Stimulated activated CD8-positive, alpha-beta memory T cell treated with anti-CD3 and anti-CD28 coated beads, Interleukin-4, amount 100 ng/mL, for 4 hours (primary cell): ENCODE measurements at places on chromosomes 1 and 21.

DNA sequence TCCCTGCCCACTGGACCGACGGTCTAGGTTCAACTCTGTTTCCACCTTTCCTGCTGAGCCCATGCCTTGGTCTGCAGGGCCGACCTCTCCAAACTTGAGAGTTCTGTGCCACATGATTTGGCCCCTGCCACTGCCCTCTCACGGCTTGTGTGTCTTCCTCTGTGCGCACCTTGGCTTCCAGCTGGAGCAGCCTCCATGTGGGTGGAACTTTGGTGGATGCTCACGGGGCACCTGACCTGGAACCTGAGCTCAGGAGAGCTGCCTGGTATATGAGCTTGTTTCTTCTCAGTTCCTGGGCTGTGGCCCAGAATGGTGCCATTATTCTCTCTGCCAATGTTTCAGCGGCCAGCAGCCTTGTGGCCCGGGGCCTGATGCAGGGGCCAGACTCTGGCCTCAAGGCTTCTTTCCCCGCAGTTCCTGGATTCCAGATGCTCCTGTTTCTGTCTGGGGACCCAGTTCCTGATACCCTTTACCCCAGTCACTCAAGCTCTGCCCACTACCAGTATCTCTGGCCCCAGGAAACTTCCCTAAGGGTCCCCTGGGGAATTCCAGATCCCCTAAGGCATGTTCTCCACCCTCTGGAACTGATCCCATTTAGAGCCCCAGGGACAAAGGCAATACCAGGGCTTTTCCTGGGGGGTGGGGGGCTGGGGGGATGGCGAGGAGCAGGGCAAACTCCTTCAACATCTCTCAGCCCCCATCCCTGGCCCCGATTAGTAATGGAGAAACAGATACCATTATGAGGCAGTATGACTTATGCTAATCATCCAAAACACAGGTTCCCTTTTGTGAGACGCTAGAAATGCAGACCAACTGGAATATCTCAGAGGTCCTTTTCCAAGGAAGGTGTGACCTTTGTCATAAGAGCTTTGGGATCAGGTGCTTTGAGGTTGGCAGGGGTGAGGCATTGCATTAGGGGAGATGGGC lies 11.1 kb downstream of the QSOX1 start:
- DNase-seq: no peak

DNA sequence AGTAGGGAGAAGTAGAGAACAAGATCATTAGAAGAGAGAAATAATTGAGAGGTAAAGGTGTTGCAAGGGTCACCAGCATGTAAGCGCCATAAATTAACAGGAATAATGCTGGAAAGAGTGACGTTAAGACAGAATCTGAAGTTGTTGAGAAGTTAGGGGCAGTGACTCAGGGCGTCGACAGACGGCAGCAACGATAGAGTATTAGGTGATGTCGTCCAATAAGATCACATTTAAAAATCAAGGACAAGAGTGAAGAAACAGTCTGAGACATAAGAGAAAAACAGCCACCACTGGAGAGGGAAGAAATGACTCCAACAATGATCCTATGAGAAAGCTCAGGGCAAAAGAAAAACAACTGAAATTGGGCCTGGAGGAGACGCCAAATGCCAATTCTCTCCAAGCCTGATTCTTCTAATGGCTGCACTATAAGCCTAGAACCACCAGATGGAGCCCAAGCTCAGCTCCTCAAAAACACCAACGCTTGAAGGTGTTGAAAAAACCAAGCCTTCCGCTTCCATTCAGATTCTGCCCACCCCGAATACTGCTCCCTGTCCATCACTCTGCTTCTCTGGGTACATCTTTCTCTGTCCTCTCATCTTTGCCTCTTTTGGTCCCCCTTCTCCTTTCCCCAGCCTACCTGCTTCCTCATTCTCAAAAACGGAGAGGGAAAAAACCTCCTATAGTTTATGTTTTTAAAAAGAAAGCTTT lies 70.0 kb downstream of the LUZP1 start:
- peak; percentile 23 for DNase-seq

- DNase-seq: no peak
Measured at GRCh38 chr1:207314816-207315215, 6.7 kb upstream of the CD55 start.

GRCh38 chr1:33636209-33636608 lies 163.8 kb downstream of the ZSCAN20 start:
- no peak for DNase-seq

- DNase-seq: no peak
Measured at GRCh38 chr21:28644762-28645161, 347.9 kb downstream of the LTN1 start.

DNA sequence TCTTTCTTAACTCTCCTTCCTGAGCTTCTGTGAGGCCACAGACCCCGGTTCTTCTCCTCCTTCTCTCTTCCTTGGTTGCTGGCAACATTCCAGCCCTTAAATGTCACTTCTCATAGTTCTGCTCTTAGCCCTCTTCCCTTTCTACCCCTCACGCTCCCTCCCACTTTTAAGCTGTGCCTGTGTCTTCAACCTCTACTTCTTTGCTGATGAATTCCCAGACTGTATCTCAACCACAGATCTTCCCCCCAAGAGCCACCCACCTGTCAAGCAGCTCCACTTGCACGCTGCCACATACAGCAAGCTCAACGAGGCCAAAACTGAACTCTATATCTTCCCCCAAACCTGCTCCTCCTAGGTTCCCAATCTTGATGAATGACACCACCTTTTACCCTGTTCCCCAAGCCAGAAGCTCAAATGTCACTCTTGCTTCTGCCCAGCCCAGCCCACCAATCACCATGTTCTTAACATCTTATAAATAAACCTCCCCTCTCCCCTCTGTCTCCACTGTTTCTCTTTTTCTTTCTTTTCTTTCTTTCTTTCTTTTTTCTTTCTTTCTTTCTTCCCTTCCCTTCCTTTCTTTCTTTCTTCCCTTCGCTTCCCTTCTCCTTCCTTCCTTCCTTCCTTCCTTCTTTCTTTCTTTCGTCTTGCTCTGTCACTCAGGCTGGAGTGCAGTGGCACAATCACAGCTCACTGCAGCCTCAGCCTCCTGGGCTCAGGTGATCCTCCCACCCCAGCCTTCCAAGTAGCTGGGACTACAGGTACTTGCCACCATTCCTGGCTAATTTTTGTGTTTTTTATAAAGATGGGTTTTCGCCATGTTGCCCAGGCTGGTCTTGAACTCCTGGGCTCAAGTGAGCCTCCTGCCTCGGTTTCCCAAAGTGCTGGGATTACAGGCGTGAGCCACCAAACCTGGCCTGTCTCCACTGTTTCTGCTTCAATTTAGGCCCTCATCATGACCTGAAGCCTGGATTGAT lies 19.8 kb upstream of the PTP4A2 start:
- DNase-seq: no peak

- DNase-seq: no peak
Measured at GRCh38 chr1:46582972-46583371, 21.1 kb downstream of the MKNK1 start.
